ENCODE measurements at places on chromosomes 6 and 20. TPM values are rescaled to one million over a fixed set of nuclear protein-coding genes. Genes with fewer than 3 reads are reported as not detected.

TP53TG5 gene
- 0.78 TPM for polyA plus RNA-seq

UBD gene
- polyA plus RNA-seq = 8.1 TPM

DNA sequence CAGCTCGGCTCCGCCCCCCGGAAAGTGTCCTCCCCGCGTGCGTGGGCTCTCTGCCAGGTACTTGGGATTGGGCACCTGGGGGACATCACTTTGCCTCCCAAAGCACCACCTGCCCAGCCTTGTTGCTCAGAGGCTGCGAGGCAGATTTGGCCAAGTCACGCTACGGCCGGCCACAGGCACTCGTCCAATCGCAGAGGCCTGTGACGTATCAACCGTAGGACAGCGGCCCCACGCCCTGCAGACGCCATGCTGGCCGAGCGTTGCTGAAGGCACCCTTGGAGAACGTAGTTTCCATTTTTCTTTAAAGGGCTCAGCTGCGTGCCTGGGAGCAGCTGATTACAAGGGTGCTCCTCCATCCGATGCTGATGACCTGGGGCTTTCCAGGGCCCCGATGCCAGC lies 3.1 kb downstream of the NTSR1 start:
- DNase-seq = no peak
- no peaks in the 10 kb centered on the region for H3K4me1 ChIP-seq
- H3K27ac ChIP-seq = no peak overlapping the region
- peaks cover 61% of the 10 kb centered on the region for H3K27me3 ChIP-seq

OR10C1 gene
- not detected for polyA plus RNA-seq

DNA sequence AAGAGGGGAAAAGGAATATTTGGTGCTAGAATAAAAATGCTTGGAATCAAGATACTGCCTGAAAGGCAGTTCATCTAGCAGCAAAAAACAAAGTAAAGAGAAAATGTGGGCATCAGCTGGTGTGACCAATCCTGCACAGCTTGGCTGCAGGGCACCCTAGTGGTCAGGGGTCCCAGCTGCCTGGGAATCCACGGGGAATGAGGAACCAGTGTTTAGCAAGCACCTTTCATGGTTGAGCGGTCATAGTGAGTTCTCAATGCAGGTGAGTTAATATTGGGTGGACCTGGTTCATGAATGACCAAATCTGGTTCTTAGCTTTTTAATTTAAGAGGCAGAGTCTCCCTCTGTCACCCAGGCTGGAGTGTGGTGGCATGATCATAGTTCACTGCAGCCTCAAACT lies 53.3 kb downstream of the CAP2 start:
- no peak overlapping the region for H3K27ac ChIP-seq
- DNase-seq = no peak
- no peak overlapping the region for H3K4me3 ChIP-seq
- no peaks in the 10 kb centered on the region for H3K36me3 ChIP-seq
- no peaks in the 10 kb centered on the region for H3K4me1 ChIP-seq

DNA sequence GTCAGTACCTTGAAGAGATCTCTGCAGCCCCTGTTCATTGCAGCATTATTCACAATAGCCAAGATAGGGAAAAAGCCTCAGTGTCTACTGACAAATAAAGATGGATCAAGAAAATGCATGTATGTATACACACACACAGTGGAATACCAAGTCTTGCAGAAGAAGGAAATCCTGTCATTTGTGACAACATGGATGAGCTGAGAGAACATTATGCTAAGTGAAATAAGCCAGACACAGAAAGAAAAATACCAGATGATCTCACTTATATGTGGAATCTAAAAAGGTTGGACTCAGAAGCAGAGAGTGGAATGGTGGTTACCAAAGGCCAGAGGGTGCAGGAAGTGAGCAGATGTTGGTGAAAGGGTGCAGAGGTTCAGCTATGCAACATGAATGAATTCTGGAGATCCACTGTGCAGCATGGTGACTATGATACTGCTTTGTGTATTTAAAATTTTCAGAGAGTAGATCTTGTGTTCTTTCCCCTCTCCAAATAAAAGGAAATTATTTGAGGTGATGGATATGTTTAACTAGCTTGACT lies 11.0 kb upstream of the SLC22A1 start:
- no peak overlapping the region for H3K27ac ChIP-seq
- H3K4me1 ChIP-seq = no peaks in the 10 kb centered on the region
- no peak for DNase-seq
- no peak overlapping the region for H3K4me3 ChIP-seq
- no peaks in the 10 kb centered on the region for H3K27me3 ChIP-seq
- H3K36me3 ChIP-seq = peaks cover 25% of the 10 kb centered on the region

SEC63 gene
- polyA plus RNA-seq = 67.0 TPM

GRCh38 chr6:106247733-106248132 lies 77.8 kb downstream of the ATG5 start:
- no peaks in the 10 kb centered on the region for H3K27me3 ChIP-seq
- H3K4me1 ChIP-seq = no peaks in the 10 kb centered on the region
- no peak for DNase-seq
- no peak overlapping the region for H3K4me3 ChIP-seq
- H3K27ac ChIP-seq = no peak overlapping the region
